ENCODE measurements at places on chromosomes 11 and 22.
A peak's percentile ranks its signal among the peaks of the same experiment; 100 is the strongest.

- no peak for DNase-seq
Measured at GRCh38 chr11:104254347-104254746, 90.4 kb upstream of the PDGFD start.

GRCh38 chr11:119673759-119674336, 55.2 kb downstream of the NECTIN1 start:
- DNase-seq: no peak

DNA sequence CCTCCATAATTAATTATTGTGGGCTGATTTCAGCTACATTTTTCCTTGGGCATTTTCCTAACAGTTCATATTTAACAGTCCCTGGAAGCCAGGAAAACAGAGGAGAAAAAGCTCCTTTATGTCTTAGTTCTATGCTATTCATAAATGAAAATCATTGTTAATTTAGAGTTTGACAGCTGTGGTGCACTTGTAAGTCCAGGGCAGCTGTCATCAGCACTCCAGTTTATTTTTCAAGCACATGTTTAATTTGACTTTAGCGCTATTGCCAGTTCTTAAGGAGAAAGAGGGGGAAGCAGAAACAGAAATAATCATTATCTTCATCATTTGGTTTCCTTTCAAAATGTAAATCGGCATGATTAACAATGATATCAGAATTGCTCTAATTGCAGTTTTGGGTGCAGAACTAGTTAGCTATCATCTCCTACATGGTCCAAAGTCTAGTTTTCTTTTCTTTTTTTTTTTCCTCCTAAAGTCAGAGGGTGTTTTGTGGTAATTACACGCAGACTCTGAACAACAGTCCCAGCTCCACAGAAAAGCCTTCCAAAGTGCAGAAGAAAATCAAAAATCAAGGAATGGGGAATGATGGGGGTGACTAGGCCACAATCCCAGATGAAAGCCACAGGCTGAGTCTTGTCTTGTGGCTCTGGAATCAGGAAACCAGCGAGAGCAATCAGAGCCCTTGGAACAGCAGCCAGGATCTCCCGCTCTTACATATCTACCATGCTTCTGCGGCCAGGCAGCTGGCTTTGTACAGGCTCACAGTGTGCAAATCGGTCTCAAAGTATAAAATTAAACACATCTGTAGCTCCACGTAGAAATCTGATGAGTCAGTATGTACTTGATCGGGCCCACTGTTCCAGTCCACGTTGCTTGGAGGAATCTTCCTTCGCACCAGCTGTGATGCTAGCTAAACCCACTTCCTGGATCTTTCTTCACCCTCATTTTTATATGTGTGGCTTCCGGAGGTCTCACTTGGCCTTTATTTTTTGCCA, 91.9 kb downstream of the SPON1 start:
- DNase-seq: no peak

DNA sequence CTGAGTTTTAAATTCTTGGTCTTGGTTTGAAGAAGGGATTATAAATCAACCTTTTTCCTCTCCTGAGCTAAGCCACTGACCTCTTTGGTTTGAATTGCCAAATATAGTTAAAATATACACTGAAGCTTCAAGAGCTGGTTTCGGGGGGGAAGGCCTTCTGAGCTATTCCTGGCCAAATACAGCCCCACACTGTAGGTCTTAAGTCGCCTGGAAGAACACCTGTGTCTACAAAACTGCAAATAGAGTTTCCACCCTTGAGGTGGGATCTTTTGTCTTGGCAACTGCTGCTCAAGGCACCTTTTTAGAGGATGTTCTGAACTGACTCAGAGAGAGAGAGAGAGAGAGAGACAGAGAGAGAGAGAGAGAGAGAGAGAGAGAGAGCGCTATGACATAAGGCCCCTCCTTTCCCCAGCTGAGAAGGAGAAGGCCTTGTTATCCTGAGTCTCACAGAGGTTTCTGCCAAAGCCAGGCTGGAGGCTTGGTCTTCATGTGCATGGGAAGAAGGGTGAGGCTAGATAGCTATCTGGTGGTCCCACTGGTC, 5.5 kb downstream of the ADM start:
- no peak for DNase-seq

DNA sequence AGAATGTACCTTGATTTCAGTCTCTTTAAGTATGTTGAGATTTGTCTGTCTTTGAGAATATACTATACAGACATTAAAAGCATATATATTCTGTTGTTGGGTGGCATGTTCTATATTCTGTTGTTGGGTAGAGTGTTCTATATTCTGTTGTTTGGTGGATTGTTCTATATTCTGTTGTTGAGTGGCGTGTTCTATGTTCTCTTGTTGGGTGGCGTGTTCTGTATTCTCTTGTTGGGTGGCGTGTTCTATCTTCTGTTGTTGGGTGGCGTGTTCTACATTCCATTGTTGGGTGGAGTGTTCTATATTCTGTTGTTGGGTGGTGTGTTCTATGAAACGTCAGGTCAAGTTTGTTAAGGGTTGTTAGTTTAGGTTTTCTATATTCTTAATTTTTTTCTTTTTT, 27.1 kb upstream of the CTTN start:
- DNase-seq: no peak

DNA sequence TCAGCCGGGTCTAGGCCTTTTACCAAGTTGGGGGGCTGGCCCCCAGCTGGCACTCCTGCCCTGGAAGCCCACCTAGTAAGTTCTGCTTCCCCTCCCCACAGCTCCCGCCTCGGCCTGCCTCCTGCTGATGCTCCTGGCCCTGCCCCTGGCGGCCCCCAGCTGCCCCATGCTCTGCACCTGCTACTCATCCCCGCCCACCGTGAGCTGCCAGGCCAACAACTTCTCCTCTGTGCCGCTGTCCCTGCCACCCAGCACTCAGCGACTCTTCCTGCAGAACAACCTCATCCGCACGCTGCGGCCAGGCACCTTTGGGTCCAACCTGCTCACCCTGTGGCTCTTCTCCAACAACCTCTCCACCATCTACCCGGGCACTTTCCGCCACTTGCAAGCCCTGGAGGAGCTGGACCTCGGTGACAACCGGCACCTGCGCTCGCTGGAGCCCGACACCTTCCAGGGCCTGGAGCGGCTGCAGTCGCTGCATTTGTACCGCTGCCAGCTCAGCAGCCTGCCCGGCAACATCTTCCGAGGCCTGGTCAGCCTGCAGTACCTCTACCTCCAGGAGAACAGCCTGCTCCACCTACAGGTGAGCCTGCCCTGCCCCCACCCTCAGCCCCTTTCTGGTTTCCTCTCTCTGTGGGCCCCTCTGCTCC, 7.3 kb downstream of the RTN4RL2 start:
- DNase-seq: peak; percentile 50

GRCh38 chr22:45240810-45241631, at the start of gene KIAA0930:
Gene KIAA0930, minus strand, starts transcription at chr22:45240894. Its CDS starts 191 bp downstream, at chr22:45240703.
- no peak for DNase-seq

- DNase-seq: no peak
Measured at GRCh38 chr11:35800970-35801953, 138.7 kb downstream of the TRIM44 start.

- no peak for DNase-seq
Measured at GRCh38 chr11:46134540-46134939, 13.3 kb upstream of the PHF21A start.

DNA sequence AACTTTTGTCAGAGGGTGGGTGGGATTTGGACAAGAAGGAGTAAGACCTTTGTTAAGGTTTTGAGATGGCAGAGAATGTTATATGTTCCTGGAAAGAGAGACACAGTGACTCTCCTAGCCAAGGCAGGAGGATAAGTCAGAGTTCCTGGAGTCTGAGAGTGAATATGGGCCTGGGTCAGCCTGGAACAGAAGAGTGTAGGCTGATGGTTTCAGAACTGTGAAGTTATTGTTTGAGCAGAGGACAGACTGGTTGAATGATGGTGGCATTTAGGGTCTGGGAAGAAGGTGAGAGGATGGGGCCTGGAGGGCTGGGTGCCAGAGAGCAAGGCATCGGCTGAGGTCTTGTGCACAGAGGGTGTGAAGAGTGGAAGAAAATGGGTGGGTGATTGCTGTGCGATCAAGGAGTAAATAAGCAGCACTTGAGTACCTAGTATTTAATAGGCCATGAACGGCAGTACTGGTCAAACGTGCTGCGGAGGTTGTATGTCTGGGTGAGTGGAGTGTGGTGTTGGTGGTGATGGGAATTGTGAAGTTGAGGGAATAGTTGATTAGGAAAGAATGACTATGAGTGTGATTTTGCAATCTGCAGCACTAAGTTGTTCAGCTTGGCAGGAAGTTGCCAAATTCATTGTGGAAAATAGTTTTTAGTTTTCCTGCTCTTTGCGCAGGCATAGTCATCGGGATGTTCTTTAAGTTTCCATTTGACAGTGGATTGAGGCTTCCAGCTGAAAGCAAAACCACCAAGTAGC, 1.8 kb downstream of the PANX1 start:
- peak; percentile 58 for DNase-seq

DNA sequence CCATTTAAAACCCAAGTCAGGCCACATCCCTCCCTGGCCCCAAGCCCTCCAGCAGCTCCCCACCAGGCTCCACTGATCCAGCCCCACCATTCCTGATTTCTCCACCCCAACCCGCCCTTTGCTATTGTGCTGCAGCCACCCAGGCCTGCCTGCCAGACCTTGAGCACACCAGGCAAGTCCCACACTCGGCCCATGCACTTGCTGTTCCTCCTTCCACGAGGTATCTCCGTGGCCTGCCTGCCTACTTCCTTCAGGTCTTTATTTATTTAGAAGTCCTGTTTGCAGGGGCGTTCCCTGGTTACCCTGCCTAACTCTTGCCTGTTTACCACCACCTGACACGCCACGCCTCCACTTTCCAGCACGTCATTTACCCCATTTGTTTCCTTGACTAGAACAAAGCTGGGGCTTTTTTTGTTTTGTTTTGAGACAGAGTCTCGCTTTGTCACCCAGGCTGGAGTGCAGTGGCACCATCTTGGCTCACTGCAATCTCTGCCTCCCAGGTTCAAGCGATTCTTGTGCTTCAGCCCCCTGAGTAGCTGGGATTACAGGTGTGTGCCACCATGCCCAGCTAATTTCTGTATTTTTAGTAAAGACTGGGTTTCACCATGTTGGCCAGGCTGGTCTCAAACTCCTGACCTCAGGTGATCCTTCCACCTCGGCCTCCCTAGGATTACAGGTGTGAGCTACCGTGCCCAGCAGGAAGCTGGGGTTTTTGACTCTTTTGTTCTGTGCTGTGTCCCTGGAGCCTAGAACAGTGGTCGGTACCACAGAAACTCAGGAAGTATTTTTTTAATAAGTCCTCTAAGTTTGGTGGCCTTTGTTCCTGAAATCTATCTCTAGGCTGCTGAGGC, 6.7 kb downstream of the CENPM start:
- DNase-seq: no peak

GRCh38 chr11:57057561-57057960, 68.8 kb downstream of the OR5AK2 start:
- DNase-seq: no peak

- no peak for DNase-seq
Measured at GRCh38 chr22:38963872-38964271, 6.5 kb downstream of the APOBEC3A start.

GRCh38 chr11:2899080-2899783, 13.7 kb upstream of the CDKN1C start:
- no peak for DNase-seq

GRCh38 chr11:64443001-64443400, 84.0 kb downstream of the RPS6KA4 start:
- DNase-seq: no peak

- DNase-seq: no peak
Measured at GRCh38 chr11:94151903-94152677, 23.4 kb downstream of the PANX1 start.

DNA sequence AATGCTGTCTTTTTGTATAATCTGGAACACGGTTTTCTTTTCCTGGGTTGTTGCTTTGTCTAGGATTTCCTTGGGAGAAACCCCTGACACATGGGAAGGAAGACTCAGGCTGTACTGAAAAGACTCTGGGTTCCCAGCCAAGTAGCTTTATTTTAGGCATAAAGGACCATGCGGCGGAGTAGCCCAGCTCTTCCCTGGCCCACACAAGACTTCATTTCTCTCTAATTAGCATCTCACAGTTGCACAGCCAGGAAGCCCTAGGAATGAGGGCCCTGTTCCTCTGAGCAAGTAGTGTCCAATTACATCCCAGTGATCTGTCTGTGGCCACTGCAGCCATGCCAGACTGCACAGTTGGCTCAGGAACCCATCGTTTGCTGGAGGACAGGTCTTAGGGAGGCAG, 319.5 kb downstream of the TENM4 start:
- DNase-seq: no peak

DNA sequence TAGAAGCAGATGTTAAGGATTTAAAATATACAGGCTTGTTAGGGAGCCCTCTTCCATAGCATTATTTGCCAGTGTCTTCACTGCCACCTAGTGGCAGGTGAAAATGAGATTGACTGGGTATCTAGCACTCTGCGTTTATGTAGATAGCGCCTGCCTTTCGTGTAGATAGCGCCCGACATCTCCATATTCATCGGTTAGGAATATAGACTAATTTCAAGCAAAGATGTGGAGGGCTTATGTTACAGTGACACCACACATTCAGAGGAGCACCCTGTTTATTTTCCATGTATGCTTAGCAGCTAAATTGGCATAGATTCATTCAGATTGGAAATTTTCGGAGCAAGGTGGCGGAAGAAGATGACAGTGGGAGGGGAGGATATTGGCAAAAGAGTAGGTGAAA, 72.0 kb downstream of the SLC5A12 start:
- no peak for DNase-seq

- DNase-seq: no peak
Measured at GRCh38 chr11:93512949-93513667, 30.1 kb downstream of the SMCO4 start.

DNA sequence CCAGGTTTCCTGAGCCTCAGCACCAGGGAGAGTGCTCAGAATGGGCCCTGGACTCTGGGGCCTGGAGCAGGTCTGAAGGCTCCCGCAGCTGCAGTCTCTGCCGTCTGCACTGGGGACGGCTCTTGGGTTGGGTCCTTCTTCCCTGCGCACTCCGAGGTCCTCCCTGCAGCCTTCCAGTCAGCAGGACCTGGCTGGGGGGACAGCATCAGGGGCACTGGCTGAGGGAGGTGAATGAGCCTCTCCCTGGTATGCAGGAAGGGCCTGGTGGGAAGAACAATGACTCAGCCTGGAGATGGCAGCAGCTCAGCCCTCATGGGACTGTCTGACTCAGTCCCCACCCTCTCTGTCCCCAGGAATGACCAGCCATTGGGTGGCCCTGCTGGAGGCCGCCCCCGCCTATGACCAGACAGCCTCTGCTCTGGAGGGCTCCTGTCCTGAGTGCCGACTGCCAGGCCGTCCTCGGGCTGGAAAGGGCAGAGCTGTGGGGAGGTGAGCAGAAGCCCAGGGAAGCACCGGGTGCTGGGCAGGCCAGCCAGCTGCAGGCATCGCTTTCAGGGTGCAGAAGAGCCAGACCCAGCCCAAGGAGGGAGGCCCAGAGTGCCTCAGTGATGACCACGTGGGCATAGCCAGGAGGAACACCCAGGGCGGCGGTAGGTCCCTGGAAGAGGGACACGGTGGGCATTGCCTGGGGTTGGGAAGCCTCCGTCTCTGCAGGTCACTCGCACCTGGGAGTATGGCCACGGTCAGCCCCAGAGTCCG, 455.0 kb downstream of the BRD1 start:
- no peak for DNase-seq

DNA sequence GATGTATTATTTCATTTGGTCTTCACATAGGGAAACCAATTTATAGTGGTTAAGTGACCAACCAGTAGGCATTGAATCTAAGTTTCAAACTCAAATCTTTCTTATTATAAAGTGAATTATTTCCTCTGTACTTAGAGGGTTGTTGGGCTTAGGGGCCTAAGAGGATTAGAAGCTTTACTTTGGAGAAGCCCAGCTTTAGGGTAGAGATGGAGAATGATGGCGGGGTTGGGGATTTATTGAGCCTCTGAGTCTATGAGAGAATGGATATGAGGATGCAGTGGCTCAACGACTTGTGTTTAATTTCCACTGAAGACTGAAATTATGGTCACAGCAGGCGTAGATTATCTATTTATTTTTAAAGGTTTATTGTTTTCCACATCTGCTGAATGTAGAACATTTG, 55.5 kb downstream of the CHRDL2 start:
- no peak for DNase-seq

GRCh38 chr11:120869097-120869496, 154.8 kb upstream of the TBCEL start:
- no peak for DNase-seq
